ENCODE measurements at places on chromosomes 12 and 14. TPM values are rescaled to one million over a fixed set of nuclear protein-coding genes. Genes with fewer than 3 reads are reported as not detected.

DNA sequence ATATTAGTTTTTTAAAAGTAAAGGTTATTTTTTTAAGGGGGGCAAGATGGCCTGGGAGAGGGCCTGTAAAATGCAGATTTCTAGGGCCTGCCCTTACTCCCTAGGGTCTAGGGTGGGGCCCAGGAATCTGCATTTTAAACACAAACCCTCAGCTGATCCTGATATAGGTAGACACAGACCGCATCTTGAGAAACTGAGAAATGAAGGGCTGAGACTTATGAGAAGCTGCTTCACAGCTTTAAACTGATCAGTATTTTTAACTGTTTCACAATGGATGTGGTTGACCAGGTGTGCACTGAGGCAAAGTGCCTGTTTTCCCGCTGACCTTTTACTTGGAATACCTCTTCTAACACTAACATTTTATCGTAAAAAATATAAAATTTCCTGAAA, 84.0 kb downstream of the CCDC88C start:
- DNase-seq = no peak

DNA sequence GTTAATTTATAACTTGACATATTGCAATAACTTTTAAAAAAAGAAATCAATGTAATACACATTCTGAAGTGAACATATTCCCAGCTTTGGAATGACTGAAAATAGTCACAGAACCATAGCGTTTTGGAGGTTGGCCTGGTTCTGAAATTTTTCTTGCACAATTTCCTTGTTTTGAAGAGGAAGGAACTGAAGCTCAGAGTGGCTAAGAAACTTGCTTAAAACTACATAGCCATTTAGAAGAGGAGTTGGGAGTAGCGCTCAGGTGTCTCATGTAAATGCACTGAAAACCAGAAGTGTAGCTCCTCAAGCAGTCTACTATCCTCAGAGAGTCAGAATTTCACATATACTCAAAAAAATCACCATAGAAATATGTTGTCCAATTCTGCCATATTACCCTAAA, 41.2 kb downstream of the SLC38A1 start:
- no peak for DNase-seq

GALNT8 gene
- total RNA-seq = 58.6 TPM

- no peak for DNase-seq
Observed at GRCh38 chr12:14834509-14834908, 8.8 kb downstream of the ART4 start.

- DNase-seq = no peak
Observed at GRCh38 chr14:23645812-23646647, 9.9 kb downstream of the DHRS2 start.

DNA sequence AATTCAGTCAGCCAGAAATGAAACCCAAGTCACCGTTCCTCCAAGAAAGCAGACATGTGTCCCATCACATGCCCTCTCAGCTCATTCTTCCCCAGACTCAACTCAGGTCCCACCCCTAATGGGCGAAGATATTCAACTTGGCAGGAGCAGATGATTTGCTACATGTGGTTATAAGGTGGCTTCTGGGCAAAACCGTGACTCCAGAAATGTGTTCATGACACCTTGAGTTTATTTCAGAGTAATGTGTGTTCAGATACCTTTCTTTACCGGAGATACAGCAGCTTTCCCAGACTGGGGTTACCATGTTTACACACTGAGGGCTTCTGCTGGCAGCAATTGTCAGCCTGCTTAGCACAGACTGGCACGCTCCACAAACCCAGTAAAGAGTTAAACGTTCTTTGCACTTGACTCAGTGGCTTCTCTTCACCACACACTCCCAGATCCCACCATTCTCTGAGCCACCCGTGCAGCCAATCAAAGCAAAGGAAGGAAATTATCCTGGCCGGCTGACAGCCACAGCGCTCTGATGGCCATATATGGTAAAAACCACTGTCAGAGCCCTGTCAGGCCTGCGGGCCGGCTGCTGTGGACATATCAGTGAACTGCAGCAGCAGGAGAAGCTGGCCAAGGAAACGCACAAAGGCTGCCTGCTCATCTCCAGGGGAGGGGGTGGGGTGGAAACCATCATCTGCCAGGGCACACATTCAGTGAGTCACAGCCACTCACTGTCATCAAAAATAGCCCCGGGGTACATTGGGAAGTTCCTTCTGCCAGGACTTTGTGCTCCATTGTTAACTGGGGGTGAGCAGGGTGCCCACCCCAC, 39.9 kb downstream of the CORO1C start:
- peak; percentile 92 for DNase-seq

DNA sequence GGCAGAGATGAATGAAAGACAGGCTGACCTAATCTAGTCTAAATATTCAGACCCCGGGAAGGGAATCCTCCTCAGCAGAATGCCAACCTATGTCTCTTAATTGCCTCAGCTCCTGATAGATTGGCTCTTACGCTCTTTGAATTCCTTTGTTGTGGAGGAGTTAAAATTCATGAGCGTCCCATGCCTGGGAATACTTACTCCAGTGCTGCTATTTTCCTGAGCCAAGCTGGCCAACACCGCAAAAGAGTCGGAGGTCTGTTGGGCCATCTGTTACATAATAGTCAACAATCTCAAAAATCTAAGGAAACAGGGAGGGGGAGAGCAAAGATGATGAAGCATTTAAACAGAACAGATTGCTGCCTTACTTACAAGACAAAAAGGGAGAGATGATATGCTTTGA, 182.8 kb downstream of the ASCL1 start:
- no peak for DNase-seq

STYK1 gene
- 29.6 TPM for total RNA-seq

ARF6 gene
- total RNA-seq = 92.5 TPM

DBX2 gene
- not detected for total RNA-seq
